Endothelial cell of umbilical vein (primary cell): ENCODE measurements at places on chromosomes 16 and 17. TPM values are rescaled to one million over a fixed set of nuclear protein-coding genes. Genes with fewer than 3 reads are reported as not detected.

UNC45B gene
- not detected in 2 replicates for total RNA-seq

ENPP7 gene
- total RNA-seq: not detected in 2 replicates

ORC6 gene
- 31.1 and 34.9 TPM in 2 replicates for total RNA-seq

PDILT gene
- total RNA-seq: not detected in 2 replicates

CALB2 gene
- not detected in 2 replicates for total RNA-seq

TMED6 gene
- total RNA-seq: 0.37 and 1.2 TPM in 2 replicates

TMEM100 gene
- not detected in 2 replicates for total RNA-seq

LAT gene
- total RNA-seq: 4.5 and 6.6 TPM in 2 replicates

CLEC18A gene
- 0.46 and 0.51 TPM in 2 replicates for total RNA-seq

TBC1D16 gene
- 48.6 and 50.9 TPM in 2 replicates for total RNA-seq

HBA1 gene
- not detected in 2 replicates for total RNA-seq

SCPEP1 gene
- 38.6 and 49.4 TPM in 2 replicates for total RNA-seq

SAMD14 gene
- 15.6 and 16.1 TPM in 2 replicates for total RNA-seq

CDH13 gene
- total RNA-seq: 98.5 and 124 TPM in 2 replicates

TBC1D3G gene
- not detected in 2 replicates for total RNA-seq

ZFP3 gene
- 1.4 and 1.7 TPM in 2 replicates for total RNA-seq

PITPNM3 gene
- total RNA-seq: 0.76 and 1.9 TPM in 2 replicates

RAI1 gene
- 43.3 and 47.3 TPM in 2 replicates for total RNA-seq

ITGB3 gene
- total RNA-seq: 49.9 and 60.0 TPM in 2 replicates

KCTD5 gene
- 30.8 and 32.2 TPM in 2 replicates for total RNA-seq

TPPP3 gene
- total RNA-seq: 1.3 and 2.0 TPM in 2 replicates

DRC3 gene
- total RNA-seq: 1.6 and 2.3 TPM in 2 replicates

OTOA gene
- 0.22 TPM in 1 of 2 replicates, not detected in the other for total RNA-seq

DLX3 gene
- total RNA-seq: not detected in 2 replicates

ZNRF1 gene
- 33.2 and 34.9 TPM in 2 replicates for total RNA-seq

RSAD1 gene
- total RNA-seq: 33.1 and 35.5 TPM in 2 replicates

NIP7 gene
- total RNA-seq: 40.9 and 46.8 TPM in 2 replicates

DNAJA3 gene
- total RNA-seq: 40.6 and 45.4 TPM in 2 replicates

AANAT gene
- not detected in 2 replicates for total RNA-seq

TNFRSF13B gene
- not detected in 2 replicates for total RNA-seq
